Stimulated activated CD4-positive, alpha-beta T cell treated with anti-CD3 and anti-CD28 coated beads, Interleukin-2, amount 100 ng/mL, for 24 hours (primary cell): ENCODE measurements at places on chromosomes 12 and 14.

DNA sequence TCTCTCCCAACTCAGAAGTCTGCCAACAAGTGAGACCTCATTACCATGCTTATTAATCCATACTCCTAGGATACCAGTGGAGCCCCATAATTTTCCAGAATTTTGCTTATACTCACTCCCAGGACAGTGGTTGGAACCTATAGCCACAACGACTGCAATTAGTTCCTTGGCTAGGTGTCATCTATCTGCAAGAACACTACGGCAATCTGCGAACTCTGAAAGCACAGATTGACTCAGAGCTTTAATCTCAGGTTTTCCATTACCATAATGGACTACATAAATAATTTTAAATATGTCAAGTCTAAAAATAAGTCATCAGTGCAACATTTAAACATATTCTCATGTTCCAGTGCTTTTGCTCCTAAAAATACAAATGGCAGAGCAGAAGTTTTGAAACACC lies 33.4 kb downstream of the TMTC3 start:
- no peak for DNase-seq

DNA sequence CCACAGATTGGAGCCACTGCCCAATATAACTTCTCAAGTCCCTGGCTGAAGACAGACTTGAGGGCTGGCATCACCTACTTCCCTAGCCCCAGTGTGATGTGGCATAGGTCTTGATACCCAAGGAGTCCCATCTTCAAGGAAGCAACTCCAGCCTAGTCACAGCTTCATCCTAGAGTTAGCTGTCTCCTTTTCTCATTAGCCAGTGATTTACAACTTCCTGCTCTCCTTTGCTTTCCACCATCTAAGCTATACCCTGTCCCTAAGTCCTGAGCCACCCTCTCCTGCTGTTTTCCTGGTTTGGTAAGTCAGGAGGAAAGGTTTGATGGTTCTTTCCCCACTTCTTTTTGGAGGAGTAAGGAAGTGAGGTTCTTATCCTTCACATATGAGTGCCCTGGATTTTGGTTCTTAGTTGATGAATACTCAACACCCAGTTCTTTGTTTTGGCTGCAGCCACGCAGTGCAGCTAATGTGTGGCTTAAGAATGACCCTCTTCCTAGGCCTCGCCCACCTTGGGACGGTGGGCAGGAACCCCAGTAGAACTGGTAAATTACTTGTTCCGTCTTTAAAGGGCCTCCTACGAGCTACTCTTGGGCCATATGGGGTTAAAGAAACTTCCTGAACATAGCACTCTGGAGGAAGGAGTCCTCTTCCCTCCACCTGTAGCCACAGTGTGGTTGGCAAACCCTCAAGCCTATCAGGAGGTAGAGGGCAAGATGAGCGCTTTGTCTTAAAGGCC lies 3.9 kb upstream of the GPX2 start:
- DNase-seq = no peak

DNA sequence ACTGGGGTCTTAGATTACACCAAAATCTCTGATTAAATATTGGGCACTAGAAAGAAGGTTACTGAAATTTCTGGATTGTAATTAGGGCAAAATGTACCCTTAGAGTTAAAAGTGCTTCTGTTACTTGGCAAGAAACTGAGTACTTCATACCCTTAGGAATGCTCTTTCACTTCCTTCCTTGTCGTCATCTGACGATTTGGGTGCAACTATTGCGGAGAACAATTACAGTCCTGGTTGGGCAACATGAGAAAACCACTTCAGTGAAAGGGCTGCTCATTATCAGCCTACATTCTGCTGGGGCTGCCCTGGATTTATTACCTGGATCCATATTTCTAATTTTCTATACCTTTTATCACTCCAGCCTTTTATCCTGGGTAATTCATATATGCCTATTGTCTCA lies 348.5 kb upstream of the MDGA2 start:
- DNase-seq = no peak

GRCh38 chr14:59897757-59898383 lies 22.1 kb upstream of the LRRC9 start:
- no peak for DNase-seq

DNA sequence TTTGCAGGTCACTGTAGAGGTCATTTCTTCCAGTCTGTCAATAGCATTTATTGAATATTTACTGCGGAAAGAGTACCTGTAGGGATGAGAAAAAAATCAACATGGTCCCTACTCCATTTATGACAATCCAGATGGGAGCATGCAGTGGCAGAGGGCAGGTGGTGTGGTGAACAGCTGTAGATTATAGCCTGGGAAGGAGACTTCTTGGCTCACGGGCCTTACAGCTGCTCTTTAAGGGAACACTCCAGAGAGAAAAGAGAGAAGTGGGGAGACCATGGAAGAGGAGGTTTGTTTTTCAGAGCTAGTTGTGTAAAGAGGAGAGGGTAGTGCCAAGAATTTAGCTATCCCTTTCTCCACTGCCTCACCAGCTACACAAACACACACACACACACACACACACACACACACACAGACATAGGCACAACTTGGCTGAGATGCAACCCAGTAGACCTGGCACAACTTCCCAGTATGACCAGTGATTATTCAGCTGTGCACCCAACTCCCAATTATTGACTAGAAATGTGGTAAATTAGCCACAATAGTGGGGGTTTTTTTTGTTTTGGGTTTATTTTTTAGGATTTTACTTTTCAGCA lies 41.0 kb downstream of the GPHB5 start:
- no peak for DNase-seq

- DNase-seq = no peak
Measured at GRCh38 chr14:75626396-75626795, 34.3 kb downstream of the ERG28 start.

DNA sequence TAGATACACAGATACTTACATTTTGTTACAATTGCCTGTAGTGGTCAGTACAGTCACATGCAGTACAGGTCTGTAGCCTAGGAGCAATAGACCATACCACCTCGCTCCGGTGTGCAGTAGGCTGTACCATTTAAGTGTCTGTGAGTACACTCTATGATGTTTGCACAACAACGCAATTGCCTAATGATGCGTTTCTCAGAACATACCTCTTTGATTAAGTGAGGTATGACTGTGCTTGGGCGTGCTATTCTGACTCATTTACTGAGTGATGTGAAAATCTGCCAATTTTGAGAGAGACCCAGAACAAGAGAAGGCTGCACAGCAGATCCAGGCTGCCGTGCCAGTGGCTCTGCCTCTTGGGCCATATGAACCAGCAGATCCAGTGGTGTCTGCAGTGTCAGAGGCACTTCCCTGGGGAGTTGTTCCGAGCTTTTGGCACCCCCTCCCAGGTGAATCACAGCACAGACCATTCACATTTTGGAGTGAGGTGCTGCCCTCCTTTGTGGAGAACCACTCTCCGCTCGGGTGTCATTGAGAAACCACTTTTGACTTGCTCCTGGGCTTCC lies 20.4 kb downstream of the DLK1 start:
- DNase-seq = no peak

- DNase-seq = no peak
Measured at GRCh38 chr14:59207506-59207933, 19.1 kb downstream of the DAAM1 start.

- no peak for DNase-seq
Measured at GRCh38 chr12:49869816-49870500, 27.1 kb upstream of the BCDIN3D start.

GRCh38 chr12:119649202-119649808 lies 18.6 kb upstream of the PRKAB1 start:
- DNase-seq = no peak

- DNase-seq = no peak
Measured at GRCh38 chr14:79331830-79332229, 879.5 kb downstream of the DIO2 start.

DNA sequence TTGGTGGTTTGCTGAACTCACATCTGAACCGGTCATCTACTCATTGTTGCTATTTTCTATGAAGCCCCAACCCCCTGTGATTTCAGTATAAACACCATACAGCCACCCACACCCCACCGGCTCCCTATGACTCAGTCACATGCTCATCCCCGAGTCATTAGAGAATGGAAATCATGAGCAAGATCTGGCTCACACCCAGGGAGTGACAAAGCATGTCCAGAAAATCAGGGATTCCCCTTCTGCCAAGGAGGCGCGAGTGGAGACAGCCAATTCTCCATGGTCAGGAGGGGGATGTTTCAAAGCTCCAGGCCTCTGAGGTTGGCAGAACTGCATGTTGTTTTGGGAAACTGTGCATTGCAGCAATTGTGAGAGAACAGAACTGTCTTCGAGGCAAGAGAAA lies 657.5 kb upstream of the TBX3 start:
- no peak for DNase-seq

DNA sequence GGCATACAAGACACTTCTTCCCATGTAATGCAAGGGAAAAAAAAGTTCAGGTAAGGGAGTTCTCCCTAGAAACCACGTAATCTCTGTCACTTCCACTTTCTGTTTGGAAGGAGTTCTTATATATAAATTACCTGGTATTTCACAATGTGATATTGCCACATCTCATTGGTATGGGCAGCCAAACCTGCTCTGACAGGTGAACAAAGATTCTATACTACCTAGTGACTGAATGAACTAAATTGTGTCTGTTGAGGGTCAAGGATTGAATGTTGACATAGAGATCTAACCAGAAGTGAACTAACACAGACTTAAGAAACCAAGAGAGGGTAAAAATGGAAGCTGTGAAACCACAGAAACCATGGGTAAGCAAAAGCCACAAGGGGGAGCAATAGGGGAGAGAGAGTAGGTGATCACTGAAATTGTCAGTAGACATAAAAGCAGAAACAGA lies 161.3 kb downstream of the RPL10L start:
- DNase-seq = no peak

GRCh38 chr14:99524091-99524661 lies 43.0 kb downstream of the CCNK start:
- no peak for DNase-seq

GRCh38 chr12:69254046-69254445 lies 14.7 kb downstream of the CPSF6 start:
- DNase-seq = no peak

DNA sequence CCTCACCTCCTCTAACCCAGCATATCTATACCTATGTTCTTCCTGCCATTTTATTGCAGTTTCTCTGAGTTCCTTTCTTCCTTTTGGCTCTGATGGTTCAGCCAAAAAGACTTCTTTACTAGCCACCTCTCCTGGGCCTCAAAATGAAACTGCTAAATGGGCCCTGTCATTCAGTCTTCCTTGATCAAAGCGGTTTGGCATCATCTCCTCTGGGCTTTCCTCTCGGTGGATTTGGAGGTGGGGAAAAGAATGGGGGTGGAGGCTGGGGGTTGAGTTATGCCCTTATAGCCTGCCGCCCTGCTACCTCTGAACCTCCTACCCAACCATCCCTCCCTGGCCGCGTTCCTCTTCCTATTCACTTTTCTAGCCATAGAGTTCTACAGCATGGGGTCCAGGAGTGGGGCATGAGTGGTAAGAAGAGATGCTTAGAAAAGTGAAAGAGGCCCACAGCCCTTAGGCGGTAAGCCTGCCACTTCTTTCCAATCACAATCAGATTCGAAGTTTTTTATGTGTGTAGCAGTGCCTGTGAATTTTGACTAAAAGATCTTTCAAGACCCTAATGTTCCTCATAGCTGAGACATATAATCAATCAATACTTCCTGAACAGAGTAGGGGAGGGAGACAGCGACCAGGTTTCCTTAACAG lies 2.5 kb downstream of the AJUBA start:
- no peak for DNase-seq

GRCh38 chr14:71933001-71933587 lies 865 bp downstream of the RGS6 start:
- DNase-seq = no peak

GRCh38 chr12:41190338-41190737 lies 2.2 kb downstream of the PDZRN4 start:
- DNase-seq = no peak

- DNase-seq = no peak
Measured at GRCh38 chr14:65433646-65434045, 21.1 kb downstream of the FUT8 start.

GRCh38 chr14:103330536-103330935 lies 3.5 kb upstream of the EIF5 start:
- no peak for DNase-seq

- no peak for DNase-seq
Measured at GRCh38 chr12:120156315-120157259, 37.9 kb downstream of the GCN1 start.

DNA sequence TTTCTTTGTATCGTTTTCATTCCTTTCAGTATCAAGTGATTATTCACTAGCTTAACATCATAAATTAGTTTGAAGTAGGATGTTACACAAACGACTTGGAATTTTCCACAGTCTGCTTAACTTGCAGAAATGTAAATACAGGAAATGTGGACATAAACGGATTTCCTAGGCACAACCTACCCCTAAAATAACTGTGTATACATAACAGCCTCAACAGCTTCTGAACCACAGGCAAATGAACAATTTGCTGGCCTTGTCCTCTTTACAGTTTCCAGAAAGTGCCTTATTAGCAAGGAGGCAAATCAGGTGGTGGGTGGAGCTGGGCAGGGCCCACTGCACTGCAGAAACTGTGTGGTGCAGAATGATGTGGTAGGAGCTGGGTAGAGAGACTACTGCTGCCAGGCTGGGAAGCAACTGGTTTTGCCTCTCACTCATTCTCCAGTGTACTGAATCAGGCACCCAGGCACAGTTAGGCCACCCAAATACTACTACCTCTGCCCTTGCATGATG lies 14.1 kb downstream of the DRAM1 start:
- no peak for DNase-seq

DNA sequence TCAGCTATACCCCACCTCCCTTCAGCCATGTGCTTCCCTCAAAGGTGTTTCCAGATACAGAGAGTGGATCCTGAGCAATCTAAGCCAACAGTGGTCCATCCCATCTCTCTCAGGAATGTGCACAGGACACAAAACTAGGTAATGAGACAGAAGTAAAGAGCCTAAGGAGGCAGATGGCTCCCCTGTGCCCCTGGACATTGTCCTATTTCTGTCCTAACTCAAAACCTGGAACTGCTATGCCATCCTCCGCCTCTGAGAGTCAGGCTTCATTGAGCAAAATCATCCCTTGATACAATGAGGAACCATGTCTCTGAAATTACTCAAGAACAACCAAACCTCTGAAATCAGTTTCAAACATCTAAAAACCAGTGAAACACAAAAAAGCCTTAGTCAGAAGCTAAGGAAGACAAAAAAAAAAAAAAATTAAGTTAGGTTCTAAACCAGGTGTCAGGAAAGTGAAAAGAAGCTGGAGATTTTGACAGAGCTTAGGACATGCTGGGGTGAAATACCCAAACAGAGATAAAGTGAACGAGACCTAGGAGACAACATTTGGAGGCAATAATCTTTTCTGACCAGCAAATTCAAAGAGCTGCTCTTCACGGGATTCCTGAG lies 200.3 kb upstream of the PLEKHG7 start:
- DNase-seq = no peak

DNA sequence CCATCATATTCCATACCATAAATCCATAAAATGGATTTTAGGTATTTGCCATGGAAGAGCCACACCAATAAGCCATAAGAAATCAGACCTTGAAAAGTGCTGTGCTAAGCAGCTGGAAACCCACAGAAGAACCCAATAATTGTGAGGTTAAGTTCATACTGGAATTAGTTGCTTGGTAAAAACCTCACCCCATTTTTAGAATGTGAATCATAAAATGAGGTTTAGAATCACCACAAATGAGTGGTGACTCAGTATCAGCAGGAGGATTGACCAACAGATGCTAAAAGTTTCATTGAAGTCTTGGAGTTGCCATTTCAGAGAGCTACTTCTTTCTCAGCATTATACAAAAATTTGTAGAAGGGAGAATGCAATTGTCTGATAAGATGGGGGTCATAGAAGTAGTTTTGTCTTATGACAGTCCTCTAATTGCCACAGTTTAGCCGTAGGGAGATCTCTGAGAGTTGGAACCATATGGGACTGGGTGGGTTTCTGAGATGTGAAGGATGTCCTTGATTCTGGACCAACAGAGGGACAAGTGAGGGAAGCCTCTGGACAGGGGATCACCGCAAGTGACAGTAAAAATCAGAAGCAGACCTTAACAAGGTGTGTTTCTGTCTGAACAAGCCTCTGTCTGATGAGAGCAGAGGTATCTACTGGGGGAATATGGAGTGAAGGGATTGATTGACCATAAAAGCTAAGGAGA lies 1.4 kb upstream of the STON2 start:
- no peak for DNase-seq
